ENCODE measurements at places on chromosomes 1 and 21.
A peak's percentile ranks its signal among the peaks of the same experiment; 100 is the strongest.

DNA sequence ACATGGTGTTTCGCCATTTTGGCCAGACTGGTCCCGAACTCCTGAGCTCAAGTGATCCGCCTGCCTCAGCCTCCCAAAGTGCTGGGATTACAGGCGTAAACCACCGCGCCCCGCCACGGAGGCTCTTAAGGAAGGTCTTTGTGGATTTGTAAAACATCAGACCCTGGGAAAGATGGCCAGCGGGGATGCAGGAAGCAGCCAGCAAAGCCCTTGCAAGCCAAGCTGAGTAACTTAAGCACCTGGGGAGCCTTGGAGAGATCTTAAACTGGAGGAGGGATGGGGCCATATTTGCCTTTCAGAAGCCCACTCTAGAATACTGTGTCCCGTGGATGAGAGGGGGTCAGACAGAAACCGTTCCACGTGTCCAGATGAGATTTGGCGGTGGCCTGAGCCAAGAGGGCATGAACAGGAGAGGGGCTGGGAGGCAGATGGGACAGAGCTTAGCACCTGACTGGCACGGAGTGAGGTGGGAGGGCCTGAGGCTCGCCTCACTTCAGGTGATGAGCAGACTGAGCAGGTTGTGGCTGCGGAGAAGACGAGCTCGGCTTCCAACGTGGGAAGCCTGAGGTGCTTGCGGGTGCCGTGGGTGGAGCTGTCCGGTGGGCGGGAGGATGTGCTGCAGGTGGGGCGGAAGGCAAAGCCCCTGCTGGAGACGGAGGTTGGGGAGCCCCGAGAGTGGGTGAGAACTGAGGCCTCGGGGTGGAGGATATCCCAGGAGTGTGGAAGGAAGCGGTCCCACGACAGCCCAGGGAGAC, 11.7 kb downstream of the C1orf216 start:
- DNase-seq, result no peak

- no peak for DNase-seq
These were observed 378.8 kb downstream of the USP25 start for GRCh38 chr21:16108561-16109075.

- no peak for DNase-seq
These were observed 26.9 kb upstream of the EXOSC10 start for GRCh38 chr1:11126569-11126968.

DNA sequence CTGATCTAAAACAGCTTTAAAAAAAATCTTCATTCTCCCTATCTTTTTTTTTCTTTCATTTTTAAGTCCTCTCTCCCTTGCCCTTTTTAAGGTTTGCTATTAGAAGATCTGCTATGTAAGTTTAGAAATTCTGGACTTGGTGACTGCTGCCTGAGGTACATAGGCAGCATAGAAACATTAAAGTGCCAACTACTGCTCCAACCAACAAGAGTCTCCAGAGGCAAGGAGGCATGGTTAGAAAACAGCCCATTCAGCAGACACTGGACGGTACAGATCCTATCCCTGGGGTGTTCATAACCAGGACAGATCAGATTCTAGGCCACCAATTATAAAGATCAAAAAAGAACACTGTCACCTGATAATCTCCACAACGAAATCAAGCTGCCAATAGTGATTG, 36.6 kb downstream of the GPR3 start:
- DNase-seq, result no peak

GRCh38 chr1:172144445-172145061, 275.9 kb upstream of the C1orf105 start:
- DNase-seq, result no peak

- DNase-seq, result no peak
These were observed 609.1 kb downstream of the KIF26B start for GRCh38 chr1:245763873-245764331.

- DNase-seq, result no peak
These were observed at the start of the genes HSF2BP and RRP1B for GRCh38 chr21:43659136-43660000. HSF2BP (minus strand) TSS chr21:43659488; CDS start chr21:43658096, 1,392 bp downstream. RRP1B (plus strand) TSS chr21:43659560; CDS start chr21:43659665, 105 bp downstream.

DNA sequence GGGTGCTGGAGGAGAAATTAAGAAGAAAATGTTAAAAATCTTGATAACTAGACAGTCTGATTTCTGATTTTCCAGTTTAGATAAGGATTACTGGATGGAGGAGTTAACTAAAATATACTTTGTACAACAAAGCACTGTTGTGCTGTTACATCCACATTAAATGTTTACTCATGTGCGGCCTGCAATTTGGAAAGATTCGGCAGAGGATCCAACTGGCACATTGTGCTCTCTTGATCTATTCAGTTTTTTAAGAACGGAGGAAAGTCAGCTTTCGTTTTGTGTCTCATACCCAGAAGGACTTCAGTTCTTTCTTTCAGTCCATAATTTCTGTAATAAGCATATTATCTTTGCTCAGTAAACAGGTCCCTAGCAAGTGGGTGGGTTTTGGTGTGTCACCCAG, 52.5 kb downstream of the UCK2 start:
- DNase-seq, result no peak

- no peak for DNase-seq
These were observed 774 bp upstream of the WDTC1 start for GRCh38 chr1:27233667-27234048.

DNA sequence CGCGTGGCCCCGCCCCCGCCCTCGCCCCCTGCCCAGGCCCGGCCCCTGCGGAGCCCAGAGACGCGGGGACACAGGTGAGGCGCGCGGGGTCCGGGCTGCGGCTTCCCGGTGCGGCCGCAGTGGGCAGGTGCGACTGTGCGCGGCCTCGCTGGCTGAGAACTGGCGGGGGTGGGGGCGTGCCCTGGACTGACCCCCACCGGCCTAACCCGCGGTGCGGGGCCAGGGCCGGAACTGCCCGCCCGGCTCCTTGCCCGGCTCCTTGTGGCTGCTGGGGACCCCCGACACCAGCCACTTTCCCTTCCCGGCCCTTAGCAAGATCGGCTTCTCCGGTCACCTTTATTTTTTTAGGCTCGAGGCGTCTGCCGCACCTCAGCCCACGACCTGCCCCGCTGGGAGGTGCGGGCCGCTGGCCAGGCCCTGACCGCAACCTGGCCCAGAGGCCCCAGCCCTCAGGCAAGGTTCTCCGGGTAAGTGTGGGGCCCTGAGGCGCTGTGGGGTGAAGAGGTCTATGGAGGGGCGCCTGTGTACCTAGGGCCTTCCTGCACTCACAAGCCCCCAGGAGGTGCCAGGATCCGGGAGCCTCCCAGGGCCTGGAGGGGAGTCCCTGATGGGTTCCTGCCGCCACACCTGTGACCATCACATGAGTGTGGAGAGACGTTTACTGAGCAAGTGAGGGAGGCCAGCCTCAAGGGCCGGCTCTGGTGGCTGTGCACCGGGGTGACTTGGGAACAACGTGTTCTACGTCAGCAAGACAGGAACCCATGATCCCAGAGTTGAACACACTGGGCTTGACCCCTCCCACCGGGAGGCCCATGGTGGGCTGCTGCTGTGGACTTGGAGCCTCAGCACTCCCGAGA, at the start of gene SMIM1:
Gene SMIM1, plus strand, starts transcription at position 35 of the 857 bp plus-strand sequence. CDS start 2,625 bp downstream, outside the sequence.
- DNase-seq, result no peak

DNA sequence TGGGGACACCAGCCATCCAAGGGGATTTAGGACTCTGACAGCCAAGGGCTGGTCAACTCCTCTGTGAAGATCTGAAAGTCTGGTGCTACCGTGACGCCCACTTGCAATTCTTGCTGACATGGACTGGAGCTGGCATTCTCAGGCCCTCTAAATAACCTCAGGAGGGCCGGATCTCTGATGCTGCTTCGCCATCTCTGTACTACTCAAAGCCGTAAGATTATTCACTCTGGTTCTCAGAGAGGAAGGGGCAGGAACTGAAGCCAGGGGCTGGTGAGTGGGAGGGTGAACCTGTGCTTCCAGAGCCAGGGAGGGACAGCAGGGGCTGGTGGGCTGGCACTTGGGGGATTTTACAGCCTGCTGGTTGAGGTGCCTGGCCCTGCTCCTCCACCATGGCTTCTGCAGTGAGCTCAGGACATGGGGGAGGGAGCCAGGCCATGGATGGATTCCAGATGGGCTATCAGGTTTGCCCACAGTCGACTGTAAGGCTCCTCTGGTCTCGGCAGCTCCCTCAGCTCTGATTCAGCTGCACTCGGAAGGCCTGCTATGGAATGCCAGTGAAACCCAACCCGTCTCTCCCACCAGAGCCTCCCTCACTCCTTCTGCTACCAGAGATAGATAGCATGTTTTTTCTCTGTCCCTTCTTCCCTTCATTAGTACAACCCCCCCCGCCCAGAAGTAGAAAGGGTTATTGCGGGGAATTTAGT, 84.5 kb downstream of the PLXNA2 start:
- no peak for DNase-seq

- DNase-seq, result no peak
These were observed 1.7 kb downstream of the COP1 start for GRCh38 chr1:176205332-176205914.

DNA sequence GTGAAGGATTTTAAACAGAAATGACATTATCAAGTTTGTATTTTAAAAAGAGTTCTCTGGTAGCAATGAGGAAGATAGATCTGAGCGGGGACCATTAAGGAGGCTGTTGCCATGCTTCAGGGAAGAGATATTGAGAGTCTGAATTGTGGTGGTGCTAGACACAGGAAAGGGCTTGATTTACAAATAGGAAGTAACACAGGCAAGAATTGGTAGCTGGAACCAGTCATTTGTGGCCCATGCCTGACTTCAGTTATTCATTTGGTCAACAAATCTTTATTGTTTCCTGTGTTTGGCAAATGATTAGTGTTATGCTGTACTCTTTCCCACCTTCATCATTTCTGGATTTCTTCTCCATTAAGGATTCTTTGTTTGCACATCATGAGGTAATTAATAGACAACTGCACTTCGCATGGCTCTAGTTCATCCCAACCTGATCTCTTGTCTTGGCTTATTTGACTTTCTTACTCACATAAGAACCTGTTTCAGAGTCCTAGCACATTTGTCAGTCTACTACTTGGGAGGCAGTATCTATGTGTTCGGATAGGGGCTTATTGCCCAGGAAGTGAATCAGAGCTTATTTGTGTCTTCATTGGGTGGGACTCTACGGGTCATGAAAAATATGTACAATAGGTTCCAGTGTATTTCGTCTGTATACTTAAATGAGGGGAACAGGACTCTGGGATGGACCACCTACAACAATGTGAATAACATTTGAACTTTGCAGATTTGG, 32.3 kb downstream of the EEIG2 start:
- DNase-seq, result no peak

GRCh38 chr1:44339731-44340130, 15.3 kb downstream of the ERI3 start:
- DNase-seq, result no peak

DNA sequence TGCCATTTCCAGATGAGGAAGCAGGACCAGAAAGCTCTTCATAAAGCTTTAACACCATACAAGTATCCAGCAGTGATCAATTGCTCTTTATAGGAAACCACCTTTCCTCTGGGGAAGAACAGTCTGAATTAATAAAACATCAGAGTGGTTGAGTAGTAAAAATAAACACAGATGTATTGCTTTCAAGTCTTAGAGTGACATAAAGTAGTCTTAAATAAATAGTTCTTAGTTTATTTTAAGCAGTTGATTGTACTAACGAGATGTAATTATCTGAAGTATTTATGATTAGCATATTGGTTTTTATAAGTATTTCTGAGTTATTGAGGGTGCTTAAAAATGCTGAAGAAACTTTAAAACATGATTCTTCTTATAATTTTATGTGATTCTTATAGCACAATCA, 67.0 kb downstream of the PRKAA2 start:
- no peak for DNase-seq

GRCh38 chr1:168386492-168386891, 105.8 kb downstream of the TBX19 start:
- DNase-seq, result no peak

- no peak for DNase-seq
These were observed 12.5 kb downstream of the GPR137B start for GRCh38 chr1:236154671-236155398.

GRCh38 chr1:181129771-181130606, 41.5 kb downstream of the IER5 start:
- DNase-seq, result no peak

- DNase-seq, result no peak
These were observed 5.9 kb downstream of the TBX15 start for GRCh38 chr1:118982266-118982665.

DNA sequence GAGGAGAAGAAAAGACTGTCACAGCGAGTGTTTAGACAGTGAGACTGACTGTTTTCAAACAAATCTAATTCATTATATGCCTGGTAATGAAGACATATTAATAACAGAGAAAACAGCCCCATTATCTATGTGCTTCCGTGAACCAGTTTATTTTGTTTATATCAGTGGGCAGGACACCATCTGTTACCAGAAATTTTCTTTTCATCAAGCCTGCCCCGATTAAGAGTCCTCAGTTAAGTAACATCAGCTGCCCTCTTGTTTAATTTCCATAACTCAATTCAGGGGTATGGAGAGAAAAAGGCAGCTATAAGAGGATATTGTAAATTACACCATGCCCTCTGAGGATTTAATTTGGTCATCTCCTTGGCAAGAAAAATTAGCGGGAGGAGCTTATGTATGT, 94.0 kb downstream of the TMEM200B start:
- DNase-seq, result peak; percentile 19

- no peak for DNase-seq
These were observed 5.2 kb downstream of the PLA2G2D start for GRCh38 chr1:20114021-20114648.

DNA sequence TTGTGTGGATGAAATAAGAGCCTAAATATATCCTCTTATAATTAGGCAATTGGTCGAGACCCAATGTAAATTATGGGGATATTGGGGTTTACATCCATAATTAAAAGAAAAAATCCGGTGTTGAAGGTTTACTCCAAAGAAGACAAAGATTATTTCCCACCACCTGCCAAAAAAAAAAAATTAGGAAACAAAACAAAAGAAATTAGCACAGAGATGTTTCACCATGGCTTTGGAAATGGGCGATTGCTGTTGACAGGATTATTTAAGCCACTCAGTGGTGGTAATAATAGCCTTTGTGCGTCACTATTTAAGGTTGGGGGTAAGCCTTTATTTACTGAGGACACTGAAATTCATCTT, 585 bp upstream of the GLRX2 start:
- DNase-seq, result no peak

GRCh38 chr1:177392336-177392735, 221.6 kb downstream of the BRINP2 start:
- DNase-seq, result no peak

DNA sequence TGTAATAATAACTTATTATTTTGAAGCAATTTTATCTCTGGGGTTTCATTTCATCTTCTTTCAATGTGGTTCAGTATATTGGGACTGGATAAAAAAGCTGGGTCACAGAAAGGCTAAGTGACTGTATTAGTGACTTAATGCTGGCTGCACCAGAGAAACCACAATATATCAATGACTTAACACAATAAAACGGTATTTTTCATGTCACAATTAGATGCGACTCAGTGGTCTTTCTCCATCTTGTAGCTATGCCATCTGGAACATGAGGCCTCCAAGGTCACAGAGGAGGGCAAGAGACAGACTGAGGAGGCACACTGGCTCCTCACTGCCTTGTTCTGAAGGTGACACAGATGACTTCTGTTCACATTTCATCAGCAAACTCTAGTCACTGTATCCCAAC, 26.0 kb upstream of the KCNA3 start:
- DNase-seq, result no peak

- DNase-seq, result peak; percentile 39
These were observed 57.9 kb downstream of the FMN2 start for GRCh38 chr1:240149484-240150094.

GRCh38 chr1:161902182-161902581, 121.5 kb downstream of the OLFML2B start:
- DNase-seq, result no peak

Measured in NCI-H2081 treated with DMSO at 0.1 percent for 48 hours (cell line).